ENCODE measurements at places on chromosomes 4 and X. TPM values are rescaled to one million over a fixed set of nuclear protein-coding genes. Genes with fewer than 3 reads are reported as not detected.

- H3K27me3 ChIP-seq = no peaks in the 10 kb centered on the region
- H3K36me3 ChIP-seq = no peaks in the 10 kb centered on the region
- H3K4me1 ChIP-seq = no peaks in the 10 kb centered on the region
These were observed 590.8 kb downstream of the SPRY1 start for GRCh38 chr4:123987408-123987807.

FGB gene
- total RNA-seq = 63.3 TPM

- H3K27ac ChIP-seq = no peak overlapping the region
- DNase-seq = no peak
- no peaks in the 10 kb centered on the region for H3K36me3 ChIP-seq
- peaks cover 16% of the 10 kb centered on the region for H3K4me1 ChIP-seq
- H3K4me3 ChIP-seq = no peak overlapping the region
- no peaks in the 10 kb centered on the region for H3K27me3 ChIP-seq
These were observed 333.1 kb upstream of the KLF3 start for GRCh38 chr4:38330936-38331335.

GRCh38 chr4:105715692-105716278 is 7.2 kb downstream of the GSTCD start:
- no peak overlapping the region for H3K27ac ChIP-seq
- H3K36me3 ChIP-seq = no peaks in the 10 kb centered on the region
- H3K4me3 ChIP-seq = no peak overlapping the region
- no peak for DNase-seq
- no peaks in the 10 kb centered on the region for H3K27me3 ChIP-seq

DNA sequence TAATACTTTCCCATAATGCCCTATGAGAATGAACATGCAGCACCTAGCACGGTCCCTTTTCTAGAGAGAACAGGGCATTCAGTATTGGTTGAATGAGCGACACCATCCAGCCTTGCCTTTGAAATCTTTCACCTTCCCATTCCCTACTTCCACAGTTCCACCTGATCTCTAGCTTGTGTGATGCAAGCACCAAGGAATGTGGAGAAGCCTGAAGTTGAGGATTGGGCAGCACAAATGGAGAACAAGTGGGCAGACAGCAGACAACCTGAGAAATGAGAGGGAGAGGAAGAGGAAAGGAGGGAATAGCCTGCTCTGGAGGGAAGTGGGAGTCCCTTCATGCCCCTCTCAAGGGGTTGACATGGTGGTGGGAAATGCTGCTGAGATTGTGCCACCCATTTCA is 365.1 kb upstream of the CXorf51A start:
- H3K4me1 ChIP-seq = no peaks in the 10 kb centered on the region
- H3K27me3 ChIP-seq = no peaks in the 10 kb centered on the region

PCSK1N gene
- total RNA-seq = 55.4 TPM

- no peak for DNase-seq
- peaks cover 16% of the 10 kb centered on the region for H3K36me3 ChIP-seq
- no peaks in the 10 kb centered on the region for H3K4me1 ChIP-seq
- no peaks in the 10 kb centered on the region for H3K27me3 ChIP-seq
These were observed 87.5 kb downstream of the EVC start for GRCh38 chr4:5798462-5798861.
